Activated CD4-positive, alpha-beta T cell treated with anti-CD3 and anti-CD28 coated beads for 1 hour (primary cell): ENCODE measurements at places on chromosomes 7 and 10.

DNA sequence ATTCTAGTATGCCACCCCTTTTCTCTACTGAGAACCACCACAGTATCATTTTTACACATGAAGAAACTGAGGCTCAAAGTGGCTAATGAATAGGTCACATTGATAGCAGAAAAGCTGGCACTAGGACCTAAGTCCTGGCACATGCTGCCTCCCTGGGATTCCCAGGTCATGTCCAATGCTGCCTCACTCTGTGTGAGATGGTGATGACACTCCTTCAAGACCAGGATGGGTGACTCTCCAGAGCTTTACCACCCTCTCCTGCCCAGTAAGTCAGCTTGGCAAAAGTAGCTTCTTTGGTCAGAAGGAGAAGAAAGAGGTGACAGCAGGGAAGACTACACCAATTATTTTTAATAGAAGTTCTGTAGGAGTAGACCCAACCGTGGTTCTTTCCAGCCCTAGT, 13.3 kb upstream of the AKR1B10 start:
- no peak for DNase-seq

GRCh38 chr7:22596763-22597400, 96.9 kb upstream of the STEAP1B start:
- no peak for DNase-seq

GRCh38 chr10:79336276-79336675, 11.0 kb upstream of the PPIF start:
- DNase-seq: no peak

DNA sequence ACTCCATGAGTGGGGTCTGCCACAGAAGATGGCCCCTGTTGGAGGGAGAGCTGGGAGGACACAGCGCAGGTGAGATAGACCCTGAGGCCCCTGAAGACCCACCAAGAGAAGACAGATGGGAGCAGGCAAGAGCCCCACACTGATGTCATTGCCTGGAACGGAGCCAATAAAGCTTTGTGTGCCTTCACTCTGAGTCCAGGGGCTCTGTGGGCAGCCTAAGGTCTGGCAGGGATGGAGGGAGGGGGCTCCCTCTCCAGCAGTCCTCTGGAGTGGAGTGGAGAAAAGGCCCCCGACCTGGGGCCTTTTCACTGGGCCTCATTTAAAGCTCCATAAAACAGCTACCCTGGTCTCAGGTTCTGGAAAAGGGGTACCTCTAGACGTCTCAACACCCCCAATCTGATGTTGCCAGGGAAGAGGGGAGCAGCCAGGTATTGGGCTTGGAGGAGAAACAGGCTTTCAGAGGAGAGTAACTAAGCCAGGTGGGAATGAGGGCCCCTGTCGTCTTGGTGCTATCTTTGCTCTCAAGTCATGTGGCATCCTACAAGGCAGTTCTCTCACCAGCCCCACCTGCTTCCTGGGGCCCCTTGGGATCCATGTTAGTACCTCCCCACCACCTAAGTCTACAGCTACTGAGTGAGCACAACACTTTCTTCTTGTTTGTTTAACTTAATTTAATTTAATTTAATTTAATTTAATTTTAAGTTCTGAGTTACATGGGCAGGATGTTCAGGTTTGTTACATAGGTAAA, 1.4 kb downstream of the C10orf62 start:
- DNase-seq: no peak

GRCh38 chr7:25234336-25234735, 6.0 kb upstream of the NPVF start:
- no peak for DNase-seq

DNA sequence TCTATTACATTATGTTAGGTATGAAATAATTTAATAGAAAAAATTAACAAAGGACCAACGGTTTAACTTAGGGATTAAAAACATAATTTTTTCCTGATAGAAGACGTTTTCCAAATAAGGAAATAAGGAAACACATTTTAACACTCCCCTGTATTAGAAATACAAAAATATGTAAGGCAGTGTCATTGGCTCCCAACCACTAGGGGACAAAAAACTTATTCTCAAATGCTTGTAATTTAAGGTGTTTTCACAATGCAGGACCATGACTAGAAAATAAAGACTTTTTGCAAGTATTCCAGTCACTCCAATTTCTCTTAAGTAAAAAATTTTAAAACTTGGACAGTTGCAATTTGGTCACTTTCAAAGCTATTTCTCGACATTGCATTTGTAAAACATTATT, 98.8 kb upstream of the ODAD2 start:
- no peak for DNase-seq

DNA sequence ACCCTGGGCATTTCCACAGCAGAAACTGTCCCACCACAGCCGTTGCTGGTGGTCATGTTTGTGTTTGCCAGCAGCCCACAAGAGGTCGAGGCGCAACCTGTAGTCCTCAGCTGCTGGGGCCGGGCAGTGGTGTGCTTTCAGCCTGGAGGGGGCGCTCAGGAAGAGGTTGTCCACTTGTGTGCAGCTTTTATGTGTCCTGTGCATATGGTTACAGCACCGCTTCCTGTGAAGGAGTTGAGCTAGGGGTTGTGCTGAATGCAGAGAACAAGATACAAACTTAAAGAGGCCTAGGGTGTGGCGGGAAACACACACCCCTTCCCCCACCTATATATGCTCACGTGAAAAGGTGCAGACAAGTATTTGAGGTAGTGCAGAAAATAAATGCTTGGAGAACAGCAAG, 29.5 kb upstream of the PFKFB3 start:
- DNase-seq: peak; percentile 24

GRCh38 chr10:126944191-126944590, 39.0 kb downstream of the DOCK1 start:
- no peak for DNase-seq

- DNase-seq: no peak
Measured at GRCh38 chr7:73746378-73746777, 7.8 kb upstream of the ABHD11 start.

DNA sequence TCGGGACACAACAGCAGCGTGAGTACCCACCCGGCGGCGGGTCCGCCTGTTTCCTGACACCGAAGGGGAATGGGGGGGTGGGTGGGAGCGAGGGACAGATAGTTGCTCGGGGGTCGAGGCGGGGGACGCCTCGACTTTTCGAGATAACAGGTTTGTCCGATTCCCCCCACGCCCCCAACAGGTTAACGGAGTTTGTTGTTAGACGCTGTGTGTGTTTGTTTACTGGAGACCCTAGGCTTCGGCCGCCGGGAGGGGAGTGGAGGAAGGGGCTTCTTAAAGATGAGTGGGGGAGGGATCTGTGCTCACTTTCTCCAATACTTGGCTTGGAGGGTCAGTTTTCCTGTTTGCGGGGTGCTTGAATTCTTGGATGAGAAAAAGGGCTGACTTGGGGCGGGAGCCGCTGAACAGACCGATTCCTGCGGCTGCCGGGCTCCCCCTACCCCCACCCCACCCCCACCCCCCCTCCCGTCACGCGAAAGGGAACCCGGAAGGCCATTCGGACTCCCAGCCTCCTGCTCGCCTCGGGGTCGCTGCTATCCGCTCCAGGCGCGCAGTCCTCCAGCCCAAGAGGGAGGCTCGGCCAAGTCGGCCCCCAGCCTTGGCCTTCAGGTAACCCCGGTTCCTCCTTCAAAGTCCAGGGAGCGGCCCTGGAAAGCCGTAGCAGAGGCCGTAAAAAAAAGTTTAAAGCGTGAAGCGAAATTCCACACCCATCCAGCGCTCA, 1.0 kb downstream of the SORCS3 start:
- DNase-seq: no peak

DNA sequence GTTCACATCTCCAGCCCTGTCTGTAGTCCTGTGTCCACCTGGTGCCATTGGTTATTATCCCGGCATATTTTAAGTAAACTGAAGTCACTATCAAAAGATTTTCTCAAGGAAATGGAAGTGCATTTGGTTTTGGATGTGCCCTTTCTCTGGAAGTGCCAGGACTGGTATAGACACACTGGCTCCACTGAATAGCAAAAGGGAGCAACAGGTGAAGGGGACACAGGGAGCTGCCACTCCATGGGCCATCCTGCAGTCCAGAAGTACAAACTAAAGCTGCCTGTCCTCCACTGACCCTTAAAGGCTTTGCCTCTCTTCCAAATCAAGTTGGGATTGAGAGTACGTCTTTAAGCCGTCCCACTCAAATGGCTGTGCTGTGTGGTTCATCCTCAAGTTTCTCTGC, 62.7 kb downstream of the NOC3L start:
- no peak for DNase-seq

GRCh38 chr7:108246227-108246837, 116.2 kb upstream of the LAMB4 start:
- DNase-seq: no peak
